Hippocampal formation (tissue), 2 donors: ENCODE measurements at places on chromosomes 11 and 22.
A peak's percentile ranks its signal among the peaks of the same experiment; 100 is the strongest.

DNA sequence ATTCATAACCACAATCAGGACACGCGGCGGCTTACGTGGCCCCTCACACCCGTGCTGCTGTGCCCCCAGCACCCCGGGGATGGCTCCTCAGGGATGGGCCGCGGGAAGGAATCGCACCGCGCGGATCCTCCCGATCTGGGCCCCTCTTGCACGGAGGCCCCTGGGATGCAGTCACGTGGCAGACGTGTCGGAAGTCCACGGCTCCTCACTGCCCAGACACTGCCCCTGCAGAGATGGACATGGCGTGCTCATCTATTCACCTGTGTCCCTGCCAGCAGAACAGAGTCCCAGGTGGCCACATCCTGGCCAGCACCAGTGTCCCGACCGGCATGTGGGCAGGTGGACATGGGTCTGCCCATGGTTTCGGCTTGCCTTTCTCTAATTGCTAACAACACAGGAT, 12.8 kb downstream of the MOB2 start:
- DNase-seq, result no peak

GRCh38 chr11:115555336-115556090, 51.3 kb upstream of the CADM1 start:
- DNase-seq, result no peak

DNA sequence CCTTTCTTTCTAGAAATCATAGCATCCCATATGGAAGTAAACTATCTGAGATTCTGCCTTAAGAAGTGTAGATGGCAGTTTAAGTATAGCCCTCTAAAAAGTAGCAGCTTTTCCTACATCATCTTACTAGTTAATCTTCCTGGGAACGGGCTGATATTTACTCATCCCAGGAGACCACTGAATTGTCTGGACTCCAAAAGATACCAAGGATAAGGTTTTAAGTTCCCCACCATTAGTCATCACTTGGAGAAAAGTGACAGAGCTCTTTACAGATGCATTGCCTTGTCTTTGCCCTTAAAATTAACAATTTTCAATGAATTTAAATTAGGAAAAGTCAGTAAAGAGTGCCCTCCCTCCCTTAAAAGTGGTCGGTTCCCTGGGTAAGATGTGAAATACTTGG, 129.5 kb downstream of the MAML2 start:
- no peak for DNase-seq

GRCh38 chr22:30245181-30245984, 1.2 kb downstream of the LIF start:
- DNase-seq, result no peak

GRCh38 chr11:15107730-15108515, 6.8 kb upstream of the INSC start:
- DNase-seq, result no peak

GRCh38 chr11:13055200-13055599, 46.1 kb downstream of the RASSF10 start:
- no peak for DNase-seq

GRCh38 chr11:75199412-75199955, 41.1 kb upstream of the TPBGL start:
- no peak for DNase-seq

- no peak for DNase-seq
Measured at GRCh38 chr11:27285761-27286160, 77.3 kb downstream of the CCDC34 start.

- peak; percentile 39 for DNase-seq
Measured at GRCh38 chr22:30286813-30287647, 2.3 kb downstream of the CASTOR1 start.

- no peak for DNase-seq
Measured at GRCh38 chr11:119807841-119808240, 78.8 kb upstream of the NECTIN1 start.

DNA sequence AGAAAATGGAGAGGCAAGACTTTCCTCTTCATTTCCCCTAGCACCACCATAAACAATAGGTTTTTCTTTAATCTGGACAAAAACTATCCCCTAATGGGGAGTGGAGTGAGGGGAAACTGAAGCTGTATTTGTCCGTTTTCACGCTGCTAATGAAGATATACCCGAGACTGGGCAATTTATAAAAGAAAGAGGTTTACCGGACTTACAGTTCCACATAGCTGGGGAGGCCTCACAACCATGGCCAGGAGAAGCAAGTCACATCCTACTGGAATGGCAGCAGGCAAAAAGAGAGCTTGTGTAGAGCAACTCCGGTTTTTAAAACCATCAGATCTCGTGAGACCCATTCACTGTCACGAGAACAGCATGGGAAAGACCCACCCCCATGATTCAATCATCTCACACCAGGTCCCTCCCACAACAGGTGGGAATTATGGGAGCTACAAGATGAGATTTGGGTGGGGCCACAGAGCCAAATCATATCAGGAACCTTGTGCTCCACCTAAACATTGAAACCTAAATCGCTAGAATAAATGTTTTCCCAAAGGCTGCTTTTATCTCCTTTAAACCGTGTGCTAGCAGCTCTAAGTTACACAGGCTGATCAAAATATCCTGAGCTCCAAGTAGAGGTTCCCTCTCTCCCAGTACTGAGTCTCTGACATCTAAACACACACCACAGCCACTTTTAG, 4.3 kb downstream of the UBQLN3 start:
- no peak for DNase-seq

DNA sequence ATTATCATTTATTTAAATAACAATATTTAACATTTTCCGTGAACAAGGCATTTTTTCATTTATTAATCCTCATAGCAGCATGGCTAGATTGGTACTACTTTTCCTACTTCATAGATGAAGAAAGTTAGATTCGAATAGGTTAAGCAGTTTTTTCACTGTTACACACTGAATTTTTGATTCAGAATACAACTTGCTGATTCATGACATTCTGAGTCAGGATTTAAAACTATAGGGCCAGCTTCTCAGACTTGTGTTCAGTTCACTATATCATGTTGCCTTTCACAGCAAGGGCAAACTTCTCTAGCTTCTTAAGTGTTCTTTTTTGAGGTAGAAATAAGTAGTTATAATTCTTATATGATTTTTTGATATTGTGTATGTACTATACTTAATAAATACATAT, 31.5 kb downstream of the CYP2R1 start:
- no peak for DNase-seq

DNA sequence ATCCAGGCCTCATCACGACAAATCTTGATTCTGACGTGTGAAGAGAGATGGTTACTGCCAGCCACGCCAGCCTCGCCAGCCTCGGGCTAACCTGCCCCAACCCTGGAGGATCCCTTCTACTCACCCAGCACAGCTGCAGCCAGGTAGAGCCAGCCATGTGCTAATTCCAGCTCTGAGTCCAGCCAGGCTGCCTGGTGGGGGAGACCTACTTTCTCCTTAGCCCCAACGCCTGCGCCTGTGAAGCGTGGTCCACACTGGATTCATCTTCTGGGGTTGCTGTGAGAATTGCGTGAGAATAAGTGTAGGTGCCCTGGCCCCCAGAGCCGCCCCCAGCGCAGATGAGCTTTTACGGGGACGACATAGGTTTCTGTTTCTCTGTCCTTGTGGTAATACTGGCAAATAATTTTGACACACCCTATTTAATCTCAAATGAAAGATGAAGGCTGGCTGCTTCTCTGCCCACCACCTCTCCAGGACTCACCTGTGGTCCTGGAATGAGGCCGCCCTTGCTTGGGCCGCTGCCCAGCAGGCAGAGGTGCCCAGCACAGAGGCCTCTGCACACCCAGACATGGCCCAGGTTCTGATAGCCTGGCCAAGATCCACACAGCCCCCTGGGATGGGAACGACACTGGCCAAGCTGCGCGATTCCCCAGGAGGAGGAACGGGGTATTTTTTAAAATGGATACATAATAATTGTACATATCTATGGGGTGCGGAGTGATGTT, 528.4 kb downstream of the TBC1D22A start:
- no peak for DNase-seq

DNA sequence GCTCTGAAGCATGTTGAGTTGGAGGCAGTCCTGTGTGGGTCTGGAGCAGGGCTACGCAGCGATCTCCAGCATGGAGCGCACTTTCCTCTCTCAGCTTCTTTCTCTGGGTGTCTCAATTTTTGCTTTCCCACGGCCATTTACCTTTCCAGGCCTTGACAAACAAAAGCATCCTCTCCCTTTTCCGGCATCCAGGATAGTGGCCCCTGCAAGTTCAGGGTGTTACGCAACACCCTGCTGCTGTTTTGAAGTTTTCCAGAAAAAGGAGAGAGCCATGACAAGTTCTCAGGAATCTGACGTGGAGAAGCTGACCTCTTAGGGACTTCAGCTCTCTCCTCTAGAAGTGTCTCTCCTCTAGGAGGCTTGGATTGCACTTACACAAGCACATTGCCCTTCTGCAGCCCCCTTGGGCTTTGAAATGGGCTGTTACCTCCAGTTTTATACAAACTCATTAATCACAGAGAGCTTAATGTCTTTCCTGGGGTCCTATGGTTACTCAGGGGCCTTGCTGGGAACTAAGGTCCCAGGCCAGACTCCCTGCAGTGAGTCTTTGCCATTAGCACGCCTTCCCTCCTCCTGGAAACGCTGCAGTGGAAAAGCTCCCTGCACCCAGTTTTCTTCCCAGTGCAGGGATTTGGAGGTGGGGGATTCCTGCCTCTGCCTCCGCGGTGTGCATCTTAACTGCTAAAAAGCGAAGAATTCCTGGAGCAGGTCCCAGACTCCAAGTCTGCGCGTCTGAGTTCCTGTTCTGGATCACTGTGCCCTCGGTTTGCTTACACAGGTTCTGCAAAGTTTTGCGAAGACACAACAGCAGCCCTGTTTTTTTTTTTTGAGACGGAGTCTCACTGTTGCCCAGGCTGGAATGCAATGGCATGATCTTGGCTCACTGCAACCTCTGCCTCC, 80.4 kb downstream of the BARX2 start:
- DNase-seq, result no peak

GRCh38 chr11:12329797-12330196, 47.6 kb upstream of the PARVA start:
- DNase-seq, result no peak

DNA sequence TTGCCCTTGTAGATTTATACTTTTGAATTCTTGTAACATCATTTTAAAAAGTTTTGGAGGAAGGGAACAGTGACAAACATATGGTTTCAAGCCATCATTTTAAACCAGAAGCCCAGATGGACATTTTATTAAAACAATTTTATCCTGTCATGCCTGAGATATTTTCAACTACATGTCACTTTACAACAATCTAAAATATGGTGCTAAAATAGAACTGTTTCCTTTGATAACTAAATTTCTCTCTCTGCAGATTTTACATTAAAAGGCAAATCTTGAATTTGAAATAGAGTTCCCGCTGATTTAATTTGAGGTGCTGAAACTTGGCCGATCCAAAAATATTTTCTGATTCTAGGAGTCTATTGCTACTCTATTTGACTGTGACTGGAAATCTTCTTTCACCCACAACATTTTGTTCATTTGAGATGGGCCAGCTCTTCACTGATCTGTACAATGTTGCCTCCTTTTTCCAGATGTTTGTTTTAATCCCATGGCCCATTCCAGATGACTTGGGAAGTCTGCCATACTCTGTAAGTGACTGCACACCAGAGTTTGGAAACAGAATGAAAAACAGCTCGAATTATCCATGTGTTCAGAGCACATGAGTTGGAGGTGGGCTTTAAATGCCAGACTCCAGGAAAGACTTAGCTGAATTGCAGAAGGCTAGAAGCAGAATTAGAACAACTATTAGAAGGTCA, 402.5 kb downstream of the TMEM135 start:
- DNase-seq, result no peak

DNA sequence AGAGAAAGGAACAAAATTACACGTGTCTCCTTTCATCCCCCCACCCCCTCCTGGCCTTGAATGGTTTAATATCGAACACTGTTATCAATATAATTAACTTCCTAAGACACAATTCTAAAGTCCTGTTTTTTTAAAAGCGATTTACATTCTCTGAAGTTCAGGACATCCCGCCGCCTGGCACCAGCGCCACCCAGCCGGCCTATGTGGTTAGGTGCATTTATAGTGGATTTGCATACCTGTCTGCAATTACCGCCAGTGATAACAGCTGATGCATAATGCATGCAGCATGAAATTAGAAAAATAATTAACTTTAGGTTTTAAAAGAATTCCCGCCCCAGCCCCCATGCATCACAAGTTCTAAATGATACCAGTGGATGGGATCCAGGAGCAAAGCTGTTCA, 58.6 kb downstream of the MACROD1 start:
- DNase-seq, result no peak

DNA sequence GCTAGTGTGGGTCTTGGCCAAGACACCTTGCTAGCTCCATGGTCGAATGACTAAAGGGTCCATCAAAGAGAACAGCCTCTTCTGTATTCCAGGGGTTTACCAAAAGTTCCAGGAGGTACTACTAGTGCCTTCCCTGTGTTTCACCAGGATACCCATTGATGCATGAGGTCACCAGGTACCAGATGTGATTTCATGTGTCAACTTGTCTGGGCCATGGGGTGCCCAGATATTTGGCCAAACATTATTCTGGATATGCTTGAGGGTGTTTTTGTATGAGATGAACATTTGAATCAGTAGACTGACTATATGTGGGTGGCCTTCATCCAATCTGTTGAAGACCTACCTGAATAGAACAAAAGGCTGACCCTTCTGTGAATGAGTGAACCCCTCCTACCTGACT, 92.8 kb downstream of the GALNT18 start:
- DNase-seq, result no peak

- DNase-seq, result no peak
Measured at GRCh38 chr22:25331050-25331449, 111.6 kb downstream of the CRYBB2 start.
